Endothelial cell of umbilical vein (primary cell): ENCODE measurements at places on chromosomes 5 and 9. TPM values are rescaled to one million over a fixed set of nuclear protein-coding genes. Genes with fewer than 3 reads are reported as not detected.

Gene DAPK1
- total RNA-seq = 93.4 and 119 TPM in 2 replicates

Gene HSPB3
- total RNA-seq = not detected in 2 replicates

Gene ELP1
- 21.4 and 21.8 TPM in 2 replicates for total RNA-seq

Gene ISOC1
- total RNA-seq = 20.7 and 21.4 TPM in 2 replicates

Gene ADGRD2
- total RNA-seq = not detected in 2 replicates

Gene ZNF608
- total RNA-seq = 29.8 and 33.6 TPM in 2 replicates

GRCh38 chr9:5899292-5899691, 8.6 kb downstream of the MLANA start:
- H3K4me3 ChIP-seq = no peak overlapping the region
- no peaks in the 10 kb centered on the region for H3K4me1 ChIP-seq
- DNase-seq = no peak
- no peaks in the 10 kb centered on the region for H3K27me3 ChIP-seq

DNA sequence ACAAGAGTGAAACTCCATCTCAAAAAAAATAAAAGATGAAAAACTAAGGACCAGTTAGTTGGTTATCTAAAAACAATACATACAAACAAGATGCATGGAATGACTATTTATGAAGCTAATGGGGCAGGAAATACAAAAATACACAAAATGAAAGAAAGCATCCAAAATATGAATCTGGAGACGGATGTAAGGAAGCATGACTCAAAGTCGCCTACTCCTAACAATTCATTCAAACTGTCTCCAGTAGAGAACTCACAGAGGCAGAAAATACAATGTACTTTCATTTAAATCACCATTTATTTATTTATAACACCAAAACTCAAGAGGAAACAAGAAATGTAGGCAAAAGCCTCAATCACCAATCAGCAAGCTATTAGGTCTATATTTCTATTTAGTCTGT, 68.4 kb downstream of the SCAI start:
- peak; percentile 57 for DNase-seq
- peak overlapping the region; percentile 43 for H3K27ac ChIP-seq
- peaks cover 8% of the 10 kb centered on the region for H3K4me1 ChIP-seq
- H3K27me3 ChIP-seq = no peaks in the 10 kb centered on the region
- H3K4me3 ChIP-seq = no peak overlapping the region

DNA sequence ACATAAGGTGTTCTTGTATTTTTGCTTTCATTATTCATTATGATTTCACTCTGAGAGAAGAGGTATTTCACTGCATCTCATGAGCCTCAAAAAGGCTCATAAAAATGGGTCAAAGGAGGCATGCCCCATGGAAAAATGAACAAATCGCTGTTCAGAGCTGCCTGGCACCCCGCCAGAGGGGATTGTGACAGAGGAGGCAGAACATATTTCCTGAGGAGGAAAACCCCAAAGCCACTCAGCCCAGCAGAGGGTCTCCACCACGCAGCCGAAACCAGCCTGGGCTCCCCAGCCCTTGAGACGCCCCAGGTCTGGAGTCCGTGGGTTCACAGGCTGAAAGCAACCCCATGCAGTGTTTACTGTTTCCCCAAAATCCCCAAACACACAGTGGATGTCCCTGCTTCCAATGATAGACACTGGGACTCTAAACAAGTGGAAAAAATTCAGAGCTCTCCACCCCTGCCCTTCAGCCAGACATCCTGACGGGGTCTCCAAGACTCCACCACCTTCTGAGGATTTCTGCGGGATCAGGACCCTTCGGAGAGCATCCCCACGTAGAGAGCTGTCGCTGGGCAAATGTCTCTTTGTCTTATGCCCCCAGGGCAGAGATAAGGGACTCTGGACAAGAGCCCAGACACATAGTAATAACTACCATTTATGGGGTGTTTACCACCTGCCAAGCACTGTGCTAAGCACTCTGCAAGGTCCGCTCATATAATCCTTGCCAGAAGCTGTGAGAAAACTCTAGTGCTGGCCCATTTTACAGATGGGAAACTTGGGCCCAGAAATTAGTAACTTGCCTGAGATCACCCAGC, 122.3 kb downstream of the PAX5 start:
- no peak overlapping the region for H3K27ac ChIP-seq
- peaks cover 24% of the 10 kb centered on the region for H3K27me3 ChIP-seq
- H3K36me3 ChIP-seq = no peaks in the 10 kb centered on the region
- no peak overlapping the region for H3K4me3 ChIP-seq
- H3K4me1 ChIP-seq = no peaks in the 10 kb centered on the region

GRCh38 chr5:51599587-51599986, 216.3 kb downstream of the ISL1 start:
- H3K27ac ChIP-seq = no peak overlapping the region
- H3K27me3 ChIP-seq = no peaks in the 10 kb centered on the region
- no peak for DNase-seq
- no peaks in the 10 kb centered on the region for H3K36me3 ChIP-seq

- H3K27ac ChIP-seq = no peak overlapping the region
- no peak overlapping the region for H3K4me3 ChIP-seq
- no peaks in the 10 kb centered on the region for H3K4me1 ChIP-seq
- no peak for DNase-seq
These were observed 440.4 kb upstream of the RIOK2 start for GRCh38 chr5:97623441-97623840.

DNA sequence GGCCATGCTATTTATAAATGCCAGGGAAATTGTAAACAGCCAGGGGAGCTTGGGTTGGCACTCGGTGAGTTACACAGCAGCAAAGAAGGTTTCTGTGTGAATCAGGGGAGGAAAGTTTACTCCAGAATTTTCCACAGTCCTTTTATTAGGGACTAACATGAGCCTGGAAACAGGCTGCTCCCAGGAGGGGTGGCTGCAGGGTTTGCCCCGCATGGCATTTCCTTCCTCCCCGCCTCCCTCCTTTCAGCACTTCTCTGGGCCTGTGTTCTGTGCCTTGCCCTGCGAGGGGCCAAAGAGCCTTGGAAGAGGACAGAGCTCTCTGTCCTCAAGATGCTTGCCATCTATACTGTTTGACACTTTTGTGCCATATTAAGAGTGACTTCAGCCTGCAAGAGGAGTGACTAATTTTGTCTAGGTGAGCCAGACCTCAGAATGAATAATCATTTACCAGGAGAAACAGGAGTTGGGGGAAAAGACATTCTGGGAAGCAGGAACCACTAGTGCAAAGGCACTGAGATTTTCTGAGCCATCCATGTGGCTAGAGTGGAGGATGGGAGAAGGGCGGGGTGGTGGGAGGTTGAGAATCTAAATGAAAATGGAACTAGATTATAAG, 1.8 kb downstream of the GSN start:
- no peak overlapping the region for H3K27ac ChIP-seq
- peaks cover 1% of the 10 kb centered on the region for H3K27me3 ChIP-seq
- DNase-seq = no peak
- peaks cover 16% of the 10 kb centered on the region for H3K4me1 ChIP-seq
- no peaks in the 10 kb centered on the region for H3K36me3 ChIP-seq

GRCh38 chr5:179307013-179307800, 38.1 kb downstream of the ADAMTS2 start:
- H3K27me3 ChIP-seq = no peaks in the 10 kb centered on the region
- H3K4me3 ChIP-seq = no peak overlapping the region
- no peaks in the 10 kb centered on the region for H3K4me1 ChIP-seq
- H3K27ac ChIP-seq = no peak overlapping the region

DNA sequence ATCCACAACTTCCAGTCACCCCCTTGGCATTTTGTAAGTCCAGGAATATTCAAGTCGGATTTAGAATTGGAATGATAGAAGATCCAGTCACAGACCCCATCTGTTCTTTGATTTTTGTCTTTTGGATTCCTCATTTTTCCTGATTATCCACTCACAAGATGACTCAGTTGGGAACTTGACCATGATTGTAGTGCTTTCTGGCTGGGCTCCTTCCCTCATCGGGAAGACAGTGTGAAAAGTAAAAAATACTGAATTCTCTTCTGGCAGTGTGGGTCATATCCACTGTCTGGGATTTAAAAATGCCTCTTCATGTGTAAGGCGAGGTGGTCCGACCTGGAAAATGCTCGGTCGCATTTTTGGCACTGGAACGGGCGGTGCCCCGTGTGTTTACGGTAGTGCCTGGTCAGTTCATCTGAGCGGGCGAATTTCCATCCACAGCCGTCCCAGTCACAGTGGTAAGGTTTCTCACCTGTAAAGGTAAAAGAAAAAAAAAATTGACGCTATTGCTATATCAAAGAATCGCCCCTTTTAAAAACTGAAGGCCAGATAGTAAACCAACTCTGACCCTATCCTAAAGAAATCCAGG, 4.0 kb downstream of the KLF4 start:
- no peaks in the 10 kb centered on the region for H3K36me3 ChIP-seq
- no peak overlapping the region for H3K4me3 ChIP-seq
- peaks cover 11% of the 10 kb centered on the region for H3K4me1 ChIP-seq
- H3K27me3 ChIP-seq = peaks cover 8% of the 10 kb centered on the region
- DNase-seq = no peak

- DNase-seq = no peak
- H3K4me3 ChIP-seq = no peak overlapping the region
- H3K27ac ChIP-seq = no peak overlapping the region
These were observed 33.1 kb upstream of the AFAP1L1 start for GRCh38 chr5:149238540-149238939.

- no peak for DNase-seq
- peaks cover 16% of the 10 kb centered on the region for H3K4me1 ChIP-seq
- no peak overlapping the region for H3K4me3 ChIP-seq
- H3K36me3 ChIP-seq = no peaks in the 10 kb centered on the region
- no peak overlapping the region for H3K27ac ChIP-seq
These were observed 3.5 kb upstream of the NEK6 start for GRCh38 chr9:124254261-124254682.

DNA sequence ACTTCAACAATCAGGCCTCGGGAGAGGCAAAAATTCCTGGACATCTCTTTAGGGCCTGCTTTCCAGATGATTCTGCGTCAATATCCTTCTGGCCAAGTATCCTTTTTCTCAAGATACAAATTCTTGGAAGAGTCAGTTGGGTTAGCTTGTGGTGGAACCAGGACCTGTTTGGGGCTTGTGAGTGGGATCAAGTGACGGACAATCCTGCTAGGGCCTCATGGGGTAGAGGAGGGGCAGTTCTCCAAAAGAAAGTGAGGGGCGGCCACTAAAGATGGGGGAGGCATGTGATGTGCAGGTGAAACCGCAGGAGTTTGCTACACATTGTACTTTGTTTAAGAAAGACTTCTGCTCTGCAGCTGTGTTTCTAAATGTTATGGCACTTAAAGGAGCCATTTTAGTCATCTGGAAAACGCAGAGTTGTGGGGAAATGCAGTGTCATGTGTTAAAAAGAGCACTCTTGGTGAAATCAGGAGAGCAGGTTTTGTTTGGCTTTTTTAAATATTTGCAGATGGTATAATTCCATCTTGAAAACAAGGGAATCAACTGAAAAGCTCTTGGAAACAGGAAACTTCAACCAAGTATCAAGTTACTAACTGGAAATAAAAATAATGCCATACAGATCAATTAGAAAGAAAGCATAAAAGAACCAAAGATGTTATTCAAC, 27.4 kb upstream of the GSN start:
- no peaks in the 10 kb centered on the region for H3K27me3 ChIP-seq
- no peak for DNase-seq
- H3K4me1 ChIP-seq = no peaks in the 10 kb centered on the region
- H3K27ac ChIP-seq = no peak overlapping the region
- H3K36me3 ChIP-seq = no peaks in the 10 kb centered on the region
- H3K4me3 ChIP-seq = no peak overlapping the region

DNA sequence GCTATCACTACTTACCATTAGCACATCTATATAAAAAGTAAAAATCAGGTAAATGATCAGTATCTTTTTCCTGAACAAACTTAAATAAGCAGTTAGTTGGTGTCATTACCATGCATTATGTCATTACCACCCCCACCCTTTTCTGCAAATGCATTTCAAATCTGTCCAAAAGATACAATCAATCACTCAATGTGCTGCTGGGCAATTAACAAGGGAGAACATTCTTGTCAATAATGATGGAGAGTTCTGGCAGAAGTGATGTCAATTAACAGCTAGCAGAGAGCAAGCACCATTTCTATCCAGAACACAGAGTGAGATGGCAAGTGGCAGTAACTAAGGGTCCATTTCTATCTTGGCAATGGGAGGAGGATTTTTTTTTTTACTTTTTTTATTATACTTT, 3.5 kb upstream of the PDE4D start:
- H3K4me1 ChIP-seq = no peaks in the 10 kb centered on the region
- H3K27me3 ChIP-seq = peaks cover 29% of the 10 kb centered on the region
- no peak overlapping the region for H3K4me3 ChIP-seq
- no peak overlapping the region for H3K27ac ChIP-seq
- H3K36me3 ChIP-seq = no peaks in the 10 kb centered on the region
- no peak for DNase-seq

DNA sequence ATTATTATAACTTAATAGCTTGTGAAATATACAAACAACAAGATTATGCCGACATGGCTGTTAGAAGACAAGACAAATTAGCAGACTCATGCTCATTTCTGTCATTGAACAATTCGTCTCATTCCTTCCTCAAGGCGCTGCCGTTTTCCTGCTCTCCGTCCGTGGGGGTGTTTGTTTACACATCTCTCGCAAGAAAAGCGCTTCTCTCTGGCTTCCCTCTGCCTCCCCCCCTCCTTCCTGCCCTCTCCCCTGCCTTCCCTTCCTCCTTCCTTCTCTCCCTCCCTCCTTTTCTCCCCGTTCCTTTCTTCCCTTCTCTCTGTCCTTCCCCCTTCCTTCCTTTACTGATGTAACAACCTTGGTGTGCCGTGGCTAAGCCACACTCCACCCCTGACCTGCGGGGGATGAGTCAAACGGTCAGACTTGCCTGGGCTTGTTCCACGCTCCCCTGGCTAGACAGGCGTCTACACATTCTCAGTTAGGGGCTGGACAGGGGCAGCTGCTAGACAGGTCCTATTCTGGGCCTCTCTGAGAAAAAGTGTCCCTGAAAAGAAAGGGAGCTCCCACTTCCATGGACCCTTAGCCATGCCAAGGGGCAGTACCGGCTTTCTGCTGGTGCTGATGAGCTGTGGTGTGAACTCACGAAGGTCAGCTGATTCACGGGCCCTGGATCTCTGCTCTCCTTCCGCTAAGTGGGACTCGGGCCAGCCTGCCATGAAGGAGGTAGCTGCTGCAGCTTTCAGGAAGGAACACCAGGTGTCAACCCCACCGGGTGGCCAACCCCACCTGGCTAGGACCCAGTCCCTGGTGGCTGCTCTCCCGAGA, 32.0 kb upstream of the SPTLC1 start:
- no peak overlapping the region for H3K4me3 ChIP-seq
- DNase-seq = peak; percentile 88
- no peaks in the 10 kb centered on the region for H3K27me3 ChIP-seq
- no peaks in the 10 kb centered on the region for H3K36me3 ChIP-seq

- DNase-seq = no peak
- H3K27ac ChIP-seq = no peak overlapping the region
- no peaks in the 10 kb centered on the region for H3K4me1 ChIP-seq
- no peaks in the 10 kb centered on the region for H3K27me3 ChIP-seq
- H3K4me3 ChIP-seq = no peak overlapping the region
These were observed 111.8 kb downstream of the RFX3 start for GRCh38 chr9:3413984-3414383.

GRCh38 chr9:128987805-128988204, 40.3 kb downstream of the NUP188 start:
- H3K4me3 ChIP-seq = no peak overlapping the region
- no peak for DNase-seq
- H3K36me3 ChIP-seq = peaks cover 31% of the 10 kb centered on the region
- H3K27ac ChIP-seq = no peak overlapping the region
